CD8-positive, alpha-beta memory T cell (primary cell): ENCODE measurements at places on chromosomes 7 and 10.

- DNase-seq = no peak
These were observed 4.1 kb upstream of the CALML5 start for GRCh38 chr10:5503477-5503835.

GRCh38 chr7:40329601-40330153, 194.9 kb downstream of the SUGCT start:
- no peak for DNase-seq

- DNase-seq = no peak
These were observed 378.5 kb upstream of the SEMA3C start for GRCh38 chr7:81297317-81297716.

- no peak for DNase-seq
These were observed 23.4 kb upstream of the PSMG3 start for GRCh38 chr7:1593091-1593866.

DNA sequence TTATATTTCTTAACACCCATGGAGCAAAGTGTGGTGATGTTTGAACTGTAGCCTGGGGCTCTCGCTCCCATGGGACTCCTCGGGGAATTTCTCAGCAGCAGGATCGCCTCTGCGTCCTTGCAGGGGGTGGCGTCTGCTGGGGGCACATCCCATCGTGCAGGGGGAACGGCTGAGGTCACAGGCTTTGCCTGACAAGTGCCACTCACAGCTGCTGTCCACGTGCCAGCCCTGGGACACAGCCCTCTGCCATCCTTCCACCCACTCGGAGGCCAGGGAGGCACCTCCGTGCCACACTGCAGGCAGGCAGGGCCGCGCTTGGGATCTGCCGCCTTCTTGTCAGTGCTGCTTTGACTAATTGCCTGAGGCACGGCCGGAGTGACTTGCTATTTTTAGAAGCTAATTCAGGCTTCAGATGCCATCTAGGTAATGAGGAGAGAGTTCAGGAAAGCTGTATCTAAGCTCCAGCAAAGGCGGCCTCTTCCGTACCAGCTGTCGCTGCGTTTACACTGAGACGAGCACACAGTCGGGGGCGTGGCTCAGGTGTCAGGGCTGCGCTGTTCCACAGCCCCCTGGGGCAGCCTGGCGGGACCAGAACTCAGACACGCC, 45.7 kb downstream of the PITRM1 start:
- no peak for DNase-seq

DNA sequence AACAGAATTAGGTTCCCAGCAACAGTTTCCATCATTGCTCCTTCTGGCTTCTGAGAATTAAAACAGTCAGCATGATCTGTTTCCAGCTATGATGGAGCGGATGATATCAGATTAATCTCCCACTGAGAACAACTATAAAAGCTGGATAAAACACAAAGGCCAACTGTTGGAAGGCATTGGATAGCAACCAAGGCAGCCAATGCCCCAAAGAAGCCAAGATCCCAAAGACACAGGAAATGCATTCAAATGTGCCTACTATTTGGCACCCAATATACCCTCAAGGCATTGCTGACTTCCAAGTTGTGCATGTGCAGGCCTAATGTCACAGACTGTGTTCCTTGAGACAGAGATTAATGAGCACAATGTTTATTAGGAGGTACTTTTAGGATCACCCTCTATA, 259.3 kb downstream of the ARHGAP12 start:
- DNase-seq = no peak

- DNase-seq = no peak
These were observed 8.8 kb downstream of the AKAP9 start for GRCh38 chr7:91949221-91950009.

DNA sequence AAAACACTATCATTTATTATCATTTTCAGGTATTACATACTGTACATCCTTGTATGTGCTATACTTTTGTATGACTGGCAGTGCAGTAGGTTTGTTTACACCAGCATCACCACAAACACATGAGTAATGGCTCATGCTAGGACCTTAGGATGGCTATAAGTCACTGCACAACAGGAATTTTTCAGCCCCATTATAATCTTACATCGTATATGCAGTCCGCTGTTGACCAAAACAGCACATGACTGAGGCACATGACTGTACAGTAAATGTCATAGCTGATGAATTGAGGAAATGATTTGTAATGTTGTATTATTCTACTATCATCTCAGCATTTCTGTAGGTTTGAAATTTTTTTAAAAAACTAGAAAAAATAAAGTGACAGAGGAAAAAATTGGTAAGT, 38.6 kb downstream of the BPGM start:
- no peak for DNase-seq

DNA sequence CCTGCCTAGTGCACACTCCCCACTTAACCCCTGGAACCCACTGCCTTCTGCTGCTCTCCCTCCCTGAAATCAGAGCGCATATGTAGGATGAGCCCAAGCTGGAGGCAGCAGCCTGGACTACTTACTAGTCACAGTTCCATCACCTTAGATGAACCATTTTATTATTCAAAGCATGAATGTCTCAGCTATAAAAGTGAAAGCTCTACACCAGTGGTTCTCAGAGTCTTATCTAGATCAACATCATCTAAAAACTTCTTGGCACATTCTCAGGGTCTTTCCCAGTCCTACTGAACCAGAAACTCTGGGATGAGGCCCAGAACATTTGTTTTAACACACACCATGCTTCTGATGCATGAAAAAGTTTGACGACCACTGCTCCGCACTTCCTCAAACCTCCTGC, 100.3 kb upstream of the ANK3 start:
- no peak for DNase-seq

DNA sequence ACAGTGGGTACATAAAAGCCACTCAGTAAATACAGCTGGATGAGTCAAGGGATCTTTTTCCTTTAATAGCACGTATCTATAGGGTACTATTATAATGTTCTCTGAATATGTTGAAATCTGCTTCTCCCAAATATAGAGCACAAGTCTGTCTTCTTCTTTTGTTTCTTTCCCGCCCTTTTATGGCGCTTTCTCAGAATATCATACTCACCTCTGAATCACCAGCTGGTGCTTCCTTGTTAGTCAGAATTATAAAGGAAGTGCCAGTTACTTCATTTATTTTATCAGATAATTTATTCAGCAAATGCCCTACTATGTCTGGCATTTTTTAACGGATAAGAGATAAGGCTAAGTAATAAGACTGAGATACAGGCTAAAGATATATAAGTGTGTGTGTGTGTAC, 772.9 kb downstream of the SORCS3 start:
- no peak for DNase-seq

GRCh38 chr7:1560620-1561031, 4.6 kb upstream of the TMEM184A start:
- DNase-seq = no peak

- DNase-seq = no peak
These were observed 341.6 kb downstream of the ABCA13 start for GRCh38 chr7:48512892-48513291.

DNA sequence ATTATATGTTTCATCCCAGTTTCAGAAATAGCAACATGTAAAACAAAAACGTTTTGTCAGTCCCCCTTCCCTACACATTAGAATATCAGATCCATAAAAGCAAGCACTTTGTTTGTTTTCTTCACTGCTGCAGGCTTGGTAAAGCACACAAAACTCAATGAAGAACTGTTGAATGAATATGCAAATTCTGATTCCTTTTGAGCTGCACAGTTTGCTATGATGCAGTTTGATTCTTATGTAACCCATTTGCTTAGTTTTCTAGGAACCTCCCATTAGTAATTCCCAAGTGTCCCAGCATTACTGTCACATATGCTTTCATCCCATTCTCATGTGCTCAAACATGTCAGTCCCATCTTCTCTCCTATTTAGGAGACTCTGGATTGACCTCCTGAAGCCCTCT, 26.1 kb upstream of the CHCHD3 start:
- no peak for DNase-seq

GRCh38 chr10:63627881-63628296, 106.7 kb downstream of the REEP3 start:
- no peak for DNase-seq

GRCh38 chr7:75762350-75762917, 9.6 kb downstream of the CCL26 start:
- no peak for DNase-seq

DNA sequence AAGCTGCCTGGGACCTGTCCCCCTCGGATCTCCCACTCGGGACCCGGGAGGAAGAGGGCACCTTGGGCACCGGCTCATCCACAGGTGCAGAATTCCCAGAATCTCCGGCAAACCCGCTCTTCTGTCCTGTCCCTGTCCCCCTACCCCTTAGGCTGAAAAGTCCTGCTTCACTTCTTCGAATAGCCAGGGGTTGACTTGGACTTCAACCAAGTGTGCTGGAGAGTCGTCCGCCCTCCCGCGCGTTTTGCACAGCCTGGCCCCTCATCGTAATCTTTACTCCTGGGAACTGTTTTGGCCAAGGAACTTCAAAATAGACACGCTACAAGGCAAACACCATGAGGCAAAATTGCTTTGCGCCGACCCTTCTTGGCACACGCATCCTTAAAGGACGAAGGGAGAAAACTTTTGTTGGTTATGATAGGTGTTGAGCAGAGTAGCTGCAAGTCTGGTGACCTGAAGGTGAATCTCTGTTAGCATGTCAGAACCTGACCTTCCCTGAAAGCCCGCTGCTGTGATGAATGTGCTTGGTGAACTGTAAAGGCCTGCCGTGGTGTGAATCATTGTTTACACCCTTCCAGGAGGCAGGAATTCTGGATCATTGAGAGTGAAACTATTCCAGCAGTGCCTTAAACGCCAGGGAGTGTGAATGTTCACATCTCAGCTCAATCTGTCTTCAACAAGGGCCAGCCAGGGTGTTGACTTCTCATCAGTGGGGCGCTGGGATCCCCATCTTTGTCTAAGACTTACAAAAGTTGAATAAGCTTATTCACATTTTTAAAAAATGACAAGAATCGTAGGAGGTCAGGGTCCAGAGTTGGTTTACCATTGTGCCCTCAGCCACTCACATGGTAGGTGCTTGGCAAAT, 589 bp upstream of the RAPGEF5 start:
- DNase-seq = no peak

GRCh38 chr7:83941300-83941699, 253.3 kb downstream of the SEMA3A start:
- DNase-seq = no peak

GRCh38 chr10:16612115-16612980, 90.7 kb upstream of the C1QL3 start:
- no peak for DNase-seq

GRCh38 chr7:84258628-84259027, 64.0 kb upstream of the SEMA3A start:
- DNase-seq = no peak

DNA sequence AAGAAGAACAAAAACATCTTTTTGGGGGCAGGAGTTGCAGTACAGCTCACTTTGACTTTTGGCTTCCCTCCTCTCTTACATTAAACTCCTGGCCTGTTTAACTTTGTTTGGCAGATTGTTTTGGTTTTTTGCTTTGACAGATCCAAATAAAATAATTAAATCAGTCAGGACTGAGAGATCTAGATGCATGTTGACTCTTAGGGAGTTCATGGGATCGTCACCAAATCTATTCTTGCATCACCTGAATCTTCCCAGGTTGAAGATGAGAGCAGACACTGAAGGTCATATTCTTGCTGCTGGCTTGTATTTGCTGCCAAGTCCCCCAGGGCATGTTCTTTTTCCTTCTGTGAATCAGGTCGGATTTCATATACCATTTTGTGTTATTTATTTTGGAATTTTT, 759.4 kb downstream of the CNTNAP2 start:
- DNase-seq = no peak

GRCh38 chr7:88302486-88302885, 4.2 kb downstream of the STEAP4 start:
- DNase-seq = no peak

DNA sequence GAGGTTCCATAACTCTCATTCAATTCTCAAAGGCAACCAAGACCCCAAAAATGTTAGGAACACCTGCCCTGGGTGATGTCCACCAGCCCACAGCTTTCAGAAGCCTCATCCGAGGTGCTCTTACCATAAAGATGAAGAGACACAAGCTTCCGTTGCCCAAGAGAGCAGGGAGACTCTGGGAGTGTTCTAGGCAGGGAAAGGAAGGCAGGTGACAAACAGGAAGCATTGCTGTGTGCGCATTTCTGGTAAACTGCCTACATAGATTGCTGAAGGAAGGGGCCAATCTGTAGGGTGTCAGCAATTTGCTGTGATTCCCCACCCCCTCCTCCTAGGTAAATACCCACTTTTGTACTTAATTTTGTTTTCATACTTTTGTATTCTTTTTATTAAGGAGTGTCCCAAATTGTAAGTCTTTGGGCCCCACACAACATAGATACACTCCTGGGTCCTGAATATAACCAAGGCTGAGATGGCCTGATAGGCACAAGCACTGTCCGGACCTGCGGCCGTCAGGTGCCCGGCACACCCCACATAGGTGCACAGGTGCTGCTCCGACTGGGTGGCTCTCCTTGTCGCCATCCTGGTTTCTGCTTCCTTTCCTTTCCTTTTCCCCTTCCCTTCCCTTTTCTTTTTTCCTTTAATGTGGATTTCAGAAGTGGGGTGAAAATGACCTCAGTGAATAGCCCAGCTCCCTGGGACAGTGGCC, 51.4 kb upstream of the SMNDC1 start:
- peak; percentile 43 for DNase-seq

DNA sequence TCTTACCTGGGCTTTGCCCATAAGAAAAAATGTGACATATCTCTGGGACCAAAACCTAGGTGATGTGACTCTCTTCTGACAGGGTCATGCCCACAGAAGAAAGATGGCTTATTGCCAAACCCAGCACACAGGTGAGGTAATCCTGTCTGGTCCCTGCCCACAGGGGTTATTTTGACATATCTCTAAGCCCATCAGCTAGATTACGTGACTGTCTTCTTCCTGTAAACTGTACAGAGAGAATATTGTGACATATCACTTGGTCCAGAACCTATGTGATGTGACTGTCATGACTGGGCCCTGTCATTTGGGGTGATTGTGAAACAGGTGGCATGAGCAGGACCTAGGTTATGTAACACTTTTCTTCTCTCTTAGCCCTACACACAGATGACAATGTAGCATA, 48.8 kb upstream of the ZNF680 start:
- no peak for DNase-seq

DNA sequence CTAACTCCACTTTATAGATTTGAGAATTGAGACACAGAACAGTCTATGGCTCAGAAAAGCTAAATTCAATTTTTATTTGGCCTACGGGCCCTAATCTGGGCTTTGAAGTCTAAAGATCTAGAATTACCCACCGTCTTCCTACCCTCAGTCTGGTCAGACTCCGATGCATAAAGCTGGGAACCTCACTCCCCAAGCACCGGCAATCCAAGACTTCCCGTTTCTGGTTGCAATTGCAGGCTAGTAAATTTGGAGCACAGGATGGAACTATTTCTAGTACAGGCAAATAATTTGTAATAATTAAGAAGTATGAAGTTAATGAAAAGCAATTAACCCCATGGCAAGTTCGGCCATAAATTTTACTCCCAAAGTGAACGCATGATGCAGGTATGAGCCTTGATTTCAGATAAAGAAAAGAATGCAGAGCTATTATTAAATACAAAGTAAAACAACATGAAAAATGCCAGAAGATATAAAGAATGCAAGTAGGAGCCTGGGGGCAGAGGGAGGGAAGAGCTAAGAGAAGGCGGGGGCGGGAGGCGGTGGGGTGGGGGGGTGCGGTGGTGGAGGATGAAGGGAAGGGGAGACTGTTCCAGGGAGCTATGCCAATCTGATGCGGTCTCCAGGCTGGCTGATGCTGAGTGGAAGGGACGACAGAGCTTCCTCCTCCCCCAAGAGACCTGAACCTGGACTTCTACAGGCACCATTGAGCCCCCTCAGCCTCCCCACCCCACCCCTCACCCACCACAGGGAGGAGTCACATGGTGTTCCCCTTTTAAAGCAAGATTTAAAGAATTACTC, 45.1 kb downstream of the BPGM start:
- DNase-seq = no peak

GRCh38 chr10:127863231-127863825, 29.4 kb downstream of the CLRN3 start:
- DNase-seq = no peak
